Natural killer cell treated with Interleukin-12 subunit alpha and Interleukin-12 subunit beta and Interleukin-15 and Interleukin-18, amount 100 ng/mL, for 72 hours (primary cell): ENCODE measurements at places on chromosomes 3 and 15. TPM values are rescaled to one million over a fixed set of nuclear protein-coding genes. Genes with fewer than 3 reads are reported as not detected.

Gene GPR62
- not detected for total RNA-seq

Gene TNNC1
- total RNA-seq = not detected

Gene SERF2
- 456 TPM for total RNA-seq

Gene ADCY5
- not detected for total RNA-seq

DNA sequence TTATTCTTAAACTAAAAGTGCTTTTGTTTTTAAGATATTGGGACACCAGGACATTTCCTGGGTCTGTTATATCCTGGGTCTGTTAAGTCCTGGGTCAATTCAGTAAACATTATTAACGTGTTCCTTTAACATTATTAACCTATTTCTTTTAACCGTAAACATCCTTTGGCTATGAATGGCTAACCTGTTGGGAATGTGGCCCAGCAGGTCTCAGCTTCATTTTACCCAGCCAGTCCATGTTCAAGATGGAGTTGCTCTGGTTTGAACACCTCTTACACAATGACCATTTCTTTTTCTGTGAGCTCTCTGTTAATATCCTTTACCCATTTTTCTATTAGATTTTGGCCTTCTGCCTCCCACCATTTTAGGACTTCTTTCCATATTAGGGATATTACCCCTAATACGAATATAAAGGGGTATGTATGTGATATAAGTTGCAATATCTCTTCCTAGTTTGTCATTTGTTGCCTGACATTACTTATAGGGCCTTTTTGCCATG, 88.9 kb upstream of the NEDD4 start:
- DNase-seq = no peak
- peaks cover 10% of the 10 kb centered on the region for H3K27me3 ChIP-seq
- no peak overlapping the region for H3K4me3 ChIP-seq

DNA sequence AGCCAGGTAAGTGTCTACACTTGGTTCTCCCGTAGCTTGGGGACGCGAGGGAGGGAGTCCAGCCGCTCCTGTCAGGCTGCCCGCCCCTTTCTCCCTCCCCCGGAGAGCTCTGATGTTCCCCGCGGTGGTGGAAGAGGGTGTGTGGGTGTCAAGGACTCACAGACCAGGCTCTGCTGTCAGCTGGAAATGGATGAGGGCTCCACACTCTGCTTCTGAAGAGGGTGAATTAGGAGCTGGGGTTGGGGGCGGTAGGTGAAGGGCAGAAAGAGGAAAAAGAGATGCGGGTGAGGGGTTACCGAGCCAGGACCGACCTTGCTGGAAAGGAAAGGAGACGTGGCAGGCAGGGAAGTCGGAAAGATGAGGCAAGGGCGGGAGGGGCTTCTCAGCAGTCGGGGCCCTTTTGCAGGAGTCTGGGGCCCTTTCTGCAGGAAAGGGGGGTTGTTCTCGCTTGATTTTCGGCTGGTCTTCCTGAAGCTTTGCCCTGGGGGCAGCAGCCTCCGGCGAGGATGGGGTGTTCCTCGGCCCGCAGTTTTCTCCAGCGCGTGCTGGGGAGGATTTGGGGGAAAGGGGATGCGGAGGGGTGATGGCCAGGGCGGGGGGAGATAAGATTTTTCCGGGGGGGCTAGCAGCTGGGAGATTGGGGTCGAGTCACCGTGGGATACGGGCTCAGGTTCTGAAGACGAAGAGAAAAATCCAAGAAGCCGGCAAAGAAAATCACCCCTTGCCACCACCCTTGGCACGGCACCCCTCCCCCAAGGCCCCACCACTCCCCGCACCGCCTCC, 602 bp upstream of the BAHD1 start:
- DNase-seq = no peak
- peak overlapping the region; percentile 71 for H3K27ac ChIP-seq
- H3K27me3 ChIP-seq = peaks cover 24% of the 10 kb centered on the region
- H3K36me3 ChIP-seq = no peaks in the 10 kb centered on the region

DNA sequence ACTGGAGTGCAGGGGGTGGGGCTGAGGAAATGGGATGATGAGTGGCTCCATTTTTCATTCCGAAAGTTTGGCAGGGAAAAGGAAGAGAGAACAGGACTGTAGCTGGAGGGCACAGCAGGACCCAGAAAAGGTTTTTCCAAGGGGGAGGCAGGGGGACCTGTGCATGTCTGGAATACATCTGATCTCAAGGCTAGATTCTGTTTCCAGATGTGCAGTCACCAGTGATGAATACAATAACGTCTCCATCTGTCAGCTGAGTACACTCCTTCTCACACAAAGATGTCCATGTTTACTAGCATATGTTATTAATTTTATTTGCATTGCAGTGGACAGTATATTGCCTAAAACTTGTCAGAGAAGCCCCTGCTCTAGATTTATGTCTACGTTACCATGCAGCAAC, 39.9 kb upstream of the PRTG start:
- no peak for DNase-seq
- no peaks in the 10 kb centered on the region for H3K36me3 ChIP-seq
- H3K4me3 ChIP-seq = no peak overlapping the region

GRCh38 chr3:81726735-81727134, 34.7 kb downstream of the GBE1 start:
- H3K4me3 ChIP-seq = no peak overlapping the region
- no peak for DNase-seq
- peaks cover 3% of the 10 kb centered on the region for H3K4me1 ChIP-seq
- no peaks in the 10 kb centered on the region for H3K27me3 ChIP-seq
- no peak overlapping the region for H3K27ac ChIP-seq
- H3K36me3 ChIP-seq = no peaks in the 10 kb centered on the region
